ENCODE measurements at places on chromosomes 2 and 18.
A peak's percentile ranks its signal among the peaks of the same experiment; 100 is the strongest.

DNA sequence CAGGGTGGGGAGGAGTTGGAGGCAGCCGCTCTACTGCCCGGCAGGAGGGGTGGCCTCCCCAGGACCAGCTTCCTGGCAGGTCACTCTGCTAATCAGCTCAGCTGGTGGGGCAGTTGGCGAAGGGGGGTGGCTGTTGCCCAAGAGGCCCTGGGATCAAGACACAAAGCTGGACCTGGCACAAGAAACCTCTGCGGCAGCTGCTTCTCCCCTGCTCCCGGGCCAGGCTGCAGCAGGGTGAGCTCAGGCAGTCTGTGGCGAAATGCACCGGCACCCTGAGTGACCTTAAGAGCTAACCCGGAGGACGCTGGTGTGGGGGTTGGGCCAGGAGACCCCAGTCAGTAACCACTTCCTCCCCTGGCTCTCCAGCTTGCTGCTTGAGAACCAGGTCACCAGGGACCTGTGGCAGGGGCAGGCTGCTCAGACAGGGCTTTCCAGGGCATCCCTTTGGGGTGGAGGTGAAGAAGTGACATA, 31.1 kb downstream of the TOGARAM2 start:
- no peak for DNase-seq

DNA sequence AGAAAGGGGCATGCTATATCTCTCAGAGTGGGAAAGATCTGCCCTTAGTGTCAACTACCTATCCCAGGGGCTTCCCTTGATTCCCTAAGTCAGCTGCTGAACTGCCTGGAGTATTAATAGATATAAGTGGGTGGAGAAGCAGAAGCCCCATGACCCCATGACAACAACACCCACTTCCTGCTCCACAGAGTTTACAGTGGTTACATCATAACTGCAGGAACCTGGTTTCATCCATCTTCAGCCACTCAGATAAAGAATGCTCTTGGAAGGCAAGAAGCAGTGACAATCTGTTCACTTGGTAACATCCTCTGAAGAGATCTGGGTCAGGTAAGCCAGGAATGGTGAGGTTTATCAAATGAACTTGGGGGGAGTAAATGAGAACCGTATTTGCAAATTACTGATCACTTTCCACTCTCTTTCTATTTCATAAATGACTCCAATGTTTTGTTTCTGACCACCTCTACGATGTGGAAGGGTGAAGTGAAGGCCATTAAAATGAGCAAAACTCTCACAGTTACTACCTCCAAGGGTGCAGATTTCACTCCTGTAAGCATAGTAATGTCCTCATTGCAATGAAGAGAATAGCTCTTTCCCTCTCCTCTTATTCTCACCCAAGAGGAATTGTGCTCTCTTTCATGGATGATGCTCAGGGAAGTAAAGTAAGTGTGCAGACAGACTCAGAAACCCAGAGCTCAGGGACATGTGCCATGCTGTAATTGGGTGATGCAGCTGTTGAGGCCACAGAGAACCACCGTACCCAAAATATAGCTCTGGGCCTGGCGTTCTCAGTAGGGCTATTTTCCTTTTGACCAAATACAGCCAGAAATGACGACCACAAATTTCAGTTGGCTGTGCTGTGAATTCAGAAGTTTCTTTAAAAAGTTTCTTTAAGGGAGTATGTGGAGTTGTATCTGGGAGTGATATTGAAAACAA, 192.8 kb upstream of the APCDD1 start:
- DNase-seq, result no peak

DNA sequence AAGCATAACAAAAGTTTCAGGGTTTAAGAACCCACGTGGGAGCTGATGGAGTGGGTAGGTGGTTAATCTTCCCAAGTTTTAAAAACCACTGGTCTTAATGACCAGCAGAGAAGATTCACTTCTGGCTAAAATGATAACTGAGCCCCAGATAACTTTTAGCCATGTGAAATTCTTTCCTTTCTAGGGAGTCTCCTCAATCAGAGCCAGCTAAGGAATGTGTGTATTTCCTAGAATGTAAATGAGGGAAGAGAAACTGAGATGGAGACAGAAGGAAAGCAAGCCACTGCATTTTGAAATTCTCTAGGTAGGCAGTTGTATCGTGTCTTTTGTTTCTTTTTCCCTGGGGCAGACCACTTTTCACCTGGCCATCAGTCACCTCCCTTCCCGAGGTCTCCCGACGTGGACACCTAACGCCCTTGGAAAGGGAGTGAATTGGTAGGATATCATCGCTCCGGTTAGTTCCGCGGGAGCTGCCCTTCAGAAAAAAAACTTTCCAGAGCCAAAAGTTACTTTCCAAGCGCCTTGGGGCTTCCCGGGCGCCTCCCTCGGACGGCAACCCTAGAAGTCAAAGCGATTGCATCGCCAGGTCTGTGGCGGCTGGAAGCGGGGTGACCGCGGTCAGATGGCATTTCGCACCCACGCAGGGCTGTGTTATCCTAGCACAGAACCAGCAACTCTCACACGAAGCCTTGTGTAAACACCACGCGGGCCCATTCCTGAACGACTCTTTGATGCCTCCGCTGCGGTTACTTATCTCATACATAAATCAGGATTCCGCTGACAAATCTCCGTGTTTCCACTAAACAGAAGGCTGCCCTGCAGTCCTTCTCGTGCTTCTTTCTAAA, 1.3 kb downstream of the COLEC12 start:
- peak; percentile 74 for DNase-seq

DNA sequence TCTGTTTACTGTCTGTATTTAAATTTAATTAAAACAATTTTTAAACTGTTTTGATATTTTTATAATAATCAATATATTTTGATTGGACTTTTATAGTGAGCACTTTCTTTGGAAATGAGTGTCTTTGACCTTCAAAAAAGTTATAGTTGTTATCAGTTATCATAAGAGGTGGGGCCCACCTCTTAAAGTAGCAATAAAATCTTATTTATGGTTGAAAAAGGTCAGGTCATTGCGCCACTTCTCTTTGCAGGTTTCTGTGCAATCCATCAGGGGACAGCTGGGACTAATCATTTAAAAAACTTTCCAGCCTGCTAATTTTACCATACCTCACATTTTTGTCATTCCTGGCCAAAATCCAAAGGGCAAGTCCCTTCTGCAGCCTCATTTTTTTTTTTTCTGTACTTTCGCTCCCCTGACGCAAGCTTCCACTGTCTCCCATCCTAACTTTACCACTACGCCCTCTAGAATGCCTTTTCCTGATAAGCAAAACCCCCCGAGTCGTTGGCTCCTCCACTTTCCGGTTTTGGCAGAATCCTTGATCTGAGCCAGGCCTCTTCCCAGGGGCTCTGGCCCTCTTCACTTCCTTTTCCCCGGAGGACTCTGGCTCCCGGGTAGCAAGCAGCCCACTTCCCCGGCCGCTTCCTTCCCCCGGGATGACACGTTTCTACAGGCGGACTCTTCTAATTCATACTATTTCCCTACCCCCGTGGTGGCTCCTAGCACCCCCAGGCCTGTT, 1.1 kb upstream of the SEH1L start:
- DNase-seq, result peak; percentile 94

GRCh38 chr18:9199681-9200080, 63.1 kb downstream of the ANKRD12 start:
- no peak for DNase-seq

GRCh38 chr2:240250985-240251847, 110.8 kb upstream of the OTOS start:
- DNase-seq, result peak; percentile 20

GRCh38 chr2:241635756-241636155, 1.2 kb downstream of the THAP4 start:
- DNase-seq, result no peak

DNA sequence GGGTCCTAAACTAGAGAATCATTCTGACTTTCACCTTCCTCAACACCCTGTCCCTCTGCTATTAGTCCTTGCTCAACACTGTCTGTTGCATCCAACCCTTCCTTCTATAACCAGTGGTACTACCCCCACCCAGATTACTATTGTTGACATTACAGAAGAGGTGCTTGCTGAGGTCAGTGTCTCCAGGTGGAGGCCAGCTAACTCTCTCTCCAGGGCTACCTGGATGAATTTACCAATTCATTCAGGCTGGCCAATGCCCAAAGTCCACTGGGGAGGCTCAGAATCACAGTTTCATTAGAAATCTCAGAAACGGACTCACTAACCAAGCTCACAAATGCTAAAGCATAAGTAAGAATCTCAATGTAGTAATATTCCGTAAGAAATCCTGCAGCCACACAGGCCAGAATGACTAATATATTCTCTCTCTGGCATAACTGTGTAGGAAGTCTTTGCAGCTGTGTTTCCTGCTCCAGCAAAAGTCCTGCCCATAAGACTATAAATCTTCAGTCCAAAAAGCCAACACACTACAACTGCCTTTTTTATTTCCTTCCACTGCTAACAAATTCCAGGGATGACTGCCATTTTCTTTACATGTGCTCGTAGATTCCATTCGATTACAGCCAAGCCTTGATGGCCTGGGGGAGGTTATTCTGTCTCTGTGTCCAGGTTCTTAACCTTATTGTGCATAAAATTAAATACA, 10.0 kb upstream of the TTR start:
- peak; percentile 3 for DNase-seq

GRCh38 chr2:8412082-8412481, 269.8 kb upstream of the ID2 start:
- no peak for DNase-seq

DNA sequence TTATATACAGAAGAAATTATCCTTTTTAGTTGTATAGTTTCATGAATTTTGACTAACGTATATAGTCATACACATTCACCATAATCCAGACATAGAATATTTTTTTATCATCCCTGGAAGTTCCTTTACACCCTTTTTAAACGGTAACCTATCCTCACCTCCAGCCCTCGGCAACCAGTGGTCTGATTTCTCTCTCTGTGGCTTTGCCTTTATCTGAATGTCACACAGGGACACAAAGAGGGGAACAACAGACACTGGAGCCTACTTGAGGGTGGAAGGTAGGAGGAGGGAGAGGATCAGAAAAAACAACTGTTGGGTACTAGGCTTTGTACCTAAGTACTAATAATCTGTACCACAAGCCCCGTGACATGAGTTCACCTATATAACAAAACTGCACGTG, 191.9 kb downstream of the MC4R start:
- DNase-seq, result no peak

GRCh38 chr2:164496881-164497280, 124.4 kb downstream of the GRB14 start:
- DNase-seq, result no peak

GRCh38 chr2:112481050-112481527, 867 bp upstream of the TTL start:
- peak; percentile 39 for DNase-seq

DNA sequence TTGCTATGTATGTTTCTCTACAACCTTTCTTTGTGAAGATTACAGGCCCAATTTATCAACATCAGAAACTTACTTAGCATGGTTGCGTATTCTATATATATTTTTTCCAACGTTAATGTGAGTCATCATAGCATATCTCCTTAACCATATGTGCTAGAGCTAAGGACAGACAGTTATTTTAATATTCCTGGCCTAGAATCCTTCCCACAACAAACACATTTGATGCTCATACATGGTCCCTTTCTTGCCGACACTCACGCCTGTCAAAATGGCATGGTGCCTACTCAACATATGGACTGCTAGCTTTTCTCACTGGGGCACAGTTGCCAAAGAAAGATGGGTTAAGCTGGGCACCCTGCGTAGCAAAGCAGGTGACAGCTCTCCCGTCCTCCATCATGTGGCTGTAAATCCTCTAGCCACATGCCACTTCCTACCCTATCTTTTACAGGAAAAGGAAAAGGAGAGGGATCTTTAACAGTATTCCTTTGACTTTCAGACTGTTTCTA, 75.2 kb upstream of the GALNT5 start:
- DNase-seq, result no peak

- DNase-seq, result no peak
These were observed 674.3 kb downstream of the IRS1 start for GRCh38 chr2:226125176-226125883.

DNA sequence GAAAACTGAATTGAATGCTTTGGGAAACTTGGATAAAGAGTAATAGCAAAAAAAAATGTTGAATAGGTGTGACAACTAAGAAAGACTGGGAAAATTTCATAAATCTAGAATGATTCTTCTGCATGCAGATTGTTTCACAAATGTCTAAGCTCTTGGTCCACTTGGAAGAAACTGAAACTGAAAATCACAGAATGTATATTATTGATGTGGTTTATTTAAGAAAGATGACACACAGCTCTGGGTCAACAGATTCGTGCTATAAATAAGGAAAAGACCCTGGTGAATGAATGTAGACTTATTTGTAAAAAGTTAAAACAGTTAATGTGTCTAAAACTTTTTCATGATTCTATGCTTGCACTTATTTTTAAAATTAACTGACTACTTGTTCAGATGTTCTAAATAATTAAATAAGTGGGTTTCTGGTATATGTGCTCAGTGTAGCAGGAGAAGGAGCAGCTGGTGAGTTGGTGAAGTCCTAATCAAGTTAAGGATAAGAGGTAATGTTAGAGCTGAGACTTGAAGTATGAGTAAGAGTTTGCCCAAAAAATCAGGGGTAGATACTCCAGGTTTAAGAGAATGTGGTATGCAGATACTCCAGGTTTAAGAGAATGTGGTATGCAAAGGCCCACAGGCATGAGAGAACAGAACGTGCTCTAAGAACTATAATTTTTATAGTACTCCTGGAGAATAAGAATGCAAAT, 24.5 kb downstream of the UGP2 start:
- DNase-seq, result no peak

DNA sequence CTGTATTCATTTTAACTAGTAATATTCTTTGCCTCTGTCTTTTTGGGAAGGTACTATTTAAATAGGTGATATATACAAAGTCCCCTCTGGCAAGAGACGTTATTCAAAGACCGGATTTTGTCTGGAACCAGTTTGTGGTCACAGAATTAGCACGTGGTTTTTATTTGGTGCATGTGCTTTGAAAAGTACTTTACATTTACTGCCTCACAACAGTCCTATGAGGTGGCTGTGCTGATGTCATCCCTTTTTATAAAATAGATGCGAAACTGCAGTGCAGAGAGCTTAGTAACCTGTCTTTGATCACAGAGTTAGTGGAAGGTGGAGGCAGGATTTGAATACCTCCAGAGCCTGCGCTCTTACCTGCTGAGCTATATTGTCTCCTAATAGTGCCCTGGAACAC, 4.0 kb downstream of the LPIN1 start:
- DNase-seq, result no peak

DNA sequence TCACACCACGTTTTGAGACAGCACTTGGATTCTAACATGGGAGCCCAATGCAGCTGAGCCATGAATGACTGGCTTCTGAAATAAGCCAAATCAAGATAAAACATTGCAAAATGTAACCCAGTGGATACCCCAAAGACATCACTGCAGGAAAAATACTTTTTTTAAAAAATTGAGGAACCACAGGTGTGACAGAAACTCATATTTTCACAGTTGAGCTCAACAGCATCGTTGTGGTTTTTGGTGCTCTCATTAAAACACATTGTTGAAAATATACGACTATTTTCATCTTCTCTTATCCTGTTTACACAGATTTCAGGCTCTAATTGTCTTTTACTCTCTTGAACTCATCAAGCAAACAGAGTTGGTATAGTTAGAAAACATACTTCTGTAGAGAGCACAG, 429.3 kb upstream of the VRK2 start:
- DNase-seq, result no peak

DNA sequence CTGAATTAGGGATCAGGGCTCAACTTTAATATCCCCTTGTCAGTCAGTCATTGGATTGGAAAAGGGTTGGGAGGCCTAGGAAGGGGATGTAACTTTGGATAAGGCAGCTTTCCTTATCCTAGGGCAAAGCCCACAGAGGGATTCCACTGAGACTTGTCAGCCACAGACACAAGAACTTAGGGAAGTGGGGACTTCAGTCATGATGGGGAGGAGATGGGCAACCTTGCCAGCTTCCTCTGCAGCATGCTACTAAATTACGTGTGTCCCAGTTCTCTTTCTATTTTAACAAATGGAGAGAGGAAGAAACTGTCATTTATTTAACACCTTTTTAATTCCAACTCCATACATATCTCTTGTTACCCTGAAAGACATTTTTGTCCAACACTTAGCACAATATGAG, 237.8 kb downstream of the WDR7 start:
- no peak for DNase-seq

Measured in AG09309 (cell line).